ENCODE measurements at places on chromosomes 4 and X. TPM values are rescaled to one million over a fixed set of nuclear protein-coding genes. Genes with fewer than 3 reads are reported as not detected.

DNA sequence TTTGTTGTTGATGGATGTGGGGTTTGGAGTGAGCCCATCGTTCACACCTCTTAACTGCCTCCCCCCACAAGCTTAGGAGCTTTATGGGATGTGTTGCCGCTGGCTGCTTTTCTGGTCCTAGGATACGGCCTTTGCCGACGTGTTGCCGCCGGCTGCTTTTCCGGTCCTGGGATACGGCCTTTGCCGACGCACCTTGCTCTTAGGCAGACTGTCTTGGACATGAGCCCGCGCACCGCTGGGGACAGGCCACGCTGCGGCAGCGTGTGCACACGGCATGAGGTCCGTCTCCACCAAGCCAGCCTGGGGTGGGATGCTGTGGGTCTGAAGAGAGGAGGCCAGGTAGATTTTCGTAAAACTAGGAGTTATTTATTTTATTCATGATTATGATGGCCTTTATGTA lies 14.2 kb downstream of the RGS12 start:
- H3K27ac ChIP-seq = peak overlapping the region; percentile 59
- H3K4me1 ChIP-seq = peaks cover 59% of the 10 kb centered on the region
- DNase-seq = no peak
- H3K4me3 ChIP-seq = peak overlapping the region; percentile 49
- H3K27me3 ChIP-seq = peaks cover 6% of the 10 kb centered on the region

- H3K27ac ChIP-seq = no peak overlapping the region
- DNase-seq = no peak
- H3K36me3 ChIP-seq = no peaks in the 10 kb centered on the region
- H3K4me3 ChIP-seq = no peak overlapping the region
Observed at GRCh38 chr4:85598936-85599335, 124.0 kb downstream of the ARHGAP24 start.

- peaks cover 7% of the 10 kb centered on the region for H3K36me3 ChIP-seq
- peaks cover 7% of the 10 kb centered on the region for H3K4me1 ChIP-seq
- peak overlapping the region; percentile 29 for H3K27ac ChIP-seq
Observed at GRCh38 chr4:869776-870175, 43.8 kb upstream of the CPLX1 start.

DNA sequence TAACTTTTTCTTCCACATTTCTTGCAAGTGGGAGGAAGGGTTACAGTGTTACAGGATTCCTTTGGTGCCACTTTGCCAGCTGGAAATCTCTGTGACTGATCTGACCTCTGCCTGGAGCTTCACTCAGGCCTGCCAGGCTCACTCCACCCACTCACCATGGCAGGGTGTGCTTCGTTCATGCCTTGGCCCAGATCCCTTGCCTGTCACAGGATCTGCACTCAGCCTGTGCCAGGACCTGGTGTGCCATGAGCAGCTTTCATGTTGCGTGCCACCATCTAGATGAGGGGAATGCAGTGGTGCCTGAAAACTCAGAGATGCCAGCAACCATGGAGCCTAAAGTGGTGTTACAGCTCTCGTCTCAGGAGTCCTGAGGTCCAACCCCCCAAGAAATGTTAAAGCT lies 2596.4 kb downstream of the PCDH7 start:
- H3K27me3 ChIP-seq = no peaks in the 10 kb centered on the region
- peaks cover 6% of the 10 kb centered on the region for H3K36me3 ChIP-seq
- H3K27ac ChIP-seq = no peak overlapping the region
- H3K4me1 ChIP-seq = no peaks in the 10 kb centered on the region
- DNase-seq = no peak

DNA sequence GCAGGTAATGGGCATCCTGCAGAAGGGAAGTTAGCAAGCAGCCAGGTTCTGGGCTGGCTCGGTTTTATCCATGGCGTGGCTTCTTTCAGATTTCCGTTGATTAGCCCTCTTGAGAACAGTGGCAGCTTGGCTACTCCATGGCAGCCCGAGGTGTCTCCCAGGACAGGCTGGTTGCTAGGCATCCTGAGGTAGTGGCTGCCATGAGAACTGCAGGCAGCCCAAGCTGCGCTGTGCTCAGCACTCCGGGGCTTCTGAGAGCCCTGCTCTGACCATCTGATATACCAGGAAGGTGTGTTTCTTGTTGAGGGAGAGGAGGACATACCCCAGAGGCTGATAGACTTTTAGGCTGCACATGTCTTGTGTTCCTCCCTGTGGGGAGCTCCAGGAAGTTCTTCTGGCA lies 253.4 kb upstream of the CASK start:
- H3K4me1 ChIP-seq = no peaks in the 10 kb centered on the region
- peaks cover 1% of the 10 kb centered on the region for H3K27me3 ChIP-seq
- H3K4me3 ChIP-seq = no peak overlapping the region
- H3K27ac ChIP-seq = no peak overlapping the region
- peak; percentile 18 for DNase-seq

DNA sequence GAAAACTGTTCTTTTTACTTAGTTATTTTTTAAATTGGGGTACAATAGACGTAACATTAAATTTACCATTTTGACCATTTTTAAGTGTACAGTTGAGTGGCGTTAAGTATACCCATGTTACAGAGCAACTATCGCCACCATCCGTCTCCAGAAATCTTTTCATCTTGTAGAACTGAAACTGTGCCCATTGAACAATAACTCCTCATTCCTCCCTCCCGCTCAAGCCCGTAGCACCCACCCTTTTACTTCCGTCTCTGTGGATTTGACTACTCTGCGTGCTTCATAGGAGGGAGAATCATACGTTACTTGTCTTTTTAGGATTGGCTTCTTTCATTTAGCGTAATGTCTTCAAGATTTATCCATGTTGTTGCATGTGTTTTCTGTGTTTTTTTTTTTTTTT lies 55.3 kb downstream of the TMEM131L start:
- H3K27ac ChIP-seq = peak overlapping the region; percentile 85
- peak overlapping the region; percentile 3 for H3K4me3 ChIP-seq
- H3K27me3 ChIP-seq = peaks cover 10% of the 10 kb centered on the region
- peaks cover 56% of the 10 kb centered on the region for H3K4me1 ChIP-seq
- no peaks in the 10 kb centered on the region for H3K36me3 ChIP-seq

GRCh38 chr4:1488831-1489638 lies 82.8 kb upstream of the NKX1-1 start:
- H3K36me3 ChIP-seq = peaks cover 14% of the 10 kb centered on the region
- no peaks in the 10 kb centered on the region for H3K4me1 ChIP-seq
- no peak overlapping the region for H3K4me3 ChIP-seq
- H3K27me3 ChIP-seq = peaks cover 6% of the 10 kb centered on the region
- DNase-seq = peak; percentile 7

DNA sequence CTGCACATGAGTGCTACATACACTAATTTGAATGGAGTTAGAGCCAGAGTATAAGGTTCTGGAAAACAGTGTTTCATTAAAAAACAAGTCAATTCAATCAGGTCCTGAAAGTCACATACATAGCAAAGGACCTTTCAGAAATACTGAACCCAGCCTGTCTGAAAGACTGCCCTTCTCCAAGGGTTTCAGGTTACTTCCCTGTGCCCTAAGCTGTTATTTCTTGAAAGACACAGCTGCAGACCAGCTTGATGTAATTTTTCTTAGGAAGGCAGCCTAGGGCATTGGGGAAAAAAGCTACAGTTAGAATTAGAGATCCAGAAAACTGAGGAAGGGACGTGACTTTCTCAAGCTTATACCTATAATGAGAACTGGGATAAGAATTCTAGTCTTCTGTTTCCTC lies 155.9 kb upstream of the MAOA start:
- H3K4me3 ChIP-seq = no peak overlapping the region
- peaks cover 5% of the 10 kb centered on the region for H3K4me1 ChIP-seq
- no peak for DNase-seq

DNA sequence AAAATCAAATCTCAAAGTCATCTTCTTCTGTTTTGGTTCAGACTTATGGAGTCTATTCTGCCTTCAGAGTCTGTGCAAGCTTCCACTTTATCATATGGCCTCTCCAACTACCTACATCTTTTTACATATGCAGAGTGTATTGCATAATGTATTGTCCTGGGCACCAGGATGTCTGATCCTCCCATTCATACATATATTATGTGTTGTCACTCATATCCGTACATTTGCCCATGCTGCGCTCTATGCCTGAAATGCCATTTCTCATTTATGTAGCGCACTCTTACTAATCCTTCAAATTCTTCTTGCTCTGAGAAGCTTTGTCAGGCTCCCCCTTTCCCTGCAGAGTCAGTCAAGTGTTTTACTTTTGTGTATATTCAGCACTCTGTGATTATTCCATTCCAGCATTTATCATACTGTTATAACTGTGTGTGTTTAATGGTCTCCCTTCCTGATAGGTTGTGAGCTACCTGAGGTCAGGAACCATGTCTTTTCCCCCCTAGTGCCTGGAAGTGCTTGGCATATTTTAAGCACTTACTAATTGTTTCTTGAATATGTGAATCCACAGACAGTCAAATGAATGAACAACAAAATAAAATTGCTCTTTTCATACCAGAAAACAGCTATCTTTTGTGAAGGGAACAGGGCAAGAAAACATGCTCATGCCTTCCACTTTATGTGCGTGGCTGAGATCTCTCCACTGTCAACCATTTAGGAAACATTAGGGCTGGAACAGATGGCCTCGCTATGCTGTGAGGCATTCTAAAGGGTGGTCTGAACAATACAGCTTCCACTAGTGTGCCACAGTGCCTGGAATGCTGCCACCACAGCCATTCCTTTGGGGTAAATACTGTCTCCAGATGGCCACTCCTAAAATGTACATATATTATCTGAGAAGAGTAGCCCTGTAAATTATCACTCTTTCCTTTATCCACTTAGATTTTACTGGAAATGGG lies 81.8 kb downstream of the GLUD2 start:
- H3K27ac ChIP-seq = no peak overlapping the region
- no peak overlapping the region for H3K4me3 ChIP-seq
- H3K27me3 ChIP-seq = no peaks in the 10 kb centered on the region
- no peaks in the 10 kb centered on the region for H3K4me1 ChIP-seq

- no peak overlapping the region for H3K4me3 ChIP-seq
- peaks cover 5% of the 10 kb centered on the region for H3K27me3 ChIP-seq
- no peaks in the 10 kb centered on the region for H3K4me1 ChIP-seq
- H3K36me3 ChIP-seq = no peaks in the 10 kb centered on the region
- no peak overlapping the region for H3K27ac ChIP-seq
Observed at GRCh38 chrX:114611018-114611619, 27.2 kb downstream of the HTR2C start.

DNA sequence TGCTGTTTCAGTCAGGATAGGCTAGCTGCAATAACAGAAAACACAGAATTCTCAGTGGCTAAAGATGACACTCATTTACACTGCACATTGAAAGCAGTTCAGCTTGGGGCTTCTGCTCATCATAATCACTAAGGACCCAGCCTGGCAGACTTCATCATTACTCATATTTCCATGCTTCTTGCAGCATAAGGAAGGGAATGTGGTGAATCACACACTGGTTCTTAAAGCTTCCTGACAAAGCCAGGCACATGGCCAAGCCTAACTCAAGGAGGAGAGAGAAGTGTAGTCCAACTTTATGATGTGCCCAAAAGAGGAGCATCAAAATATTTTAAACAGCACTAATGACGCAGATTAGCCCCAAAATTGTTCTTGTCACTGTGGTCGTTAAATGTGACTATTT lies 186.5 kb downstream of the BANK1 start:
- H3K4me3 ChIP-seq = no peak overlapping the region
- H3K27ac ChIP-seq = no peak overlapping the region
- H3K27me3 ChIP-seq = no peaks in the 10 kb centered on the region
- H3K4me1 ChIP-seq = no peaks in the 10 kb centered on the region

DNA sequence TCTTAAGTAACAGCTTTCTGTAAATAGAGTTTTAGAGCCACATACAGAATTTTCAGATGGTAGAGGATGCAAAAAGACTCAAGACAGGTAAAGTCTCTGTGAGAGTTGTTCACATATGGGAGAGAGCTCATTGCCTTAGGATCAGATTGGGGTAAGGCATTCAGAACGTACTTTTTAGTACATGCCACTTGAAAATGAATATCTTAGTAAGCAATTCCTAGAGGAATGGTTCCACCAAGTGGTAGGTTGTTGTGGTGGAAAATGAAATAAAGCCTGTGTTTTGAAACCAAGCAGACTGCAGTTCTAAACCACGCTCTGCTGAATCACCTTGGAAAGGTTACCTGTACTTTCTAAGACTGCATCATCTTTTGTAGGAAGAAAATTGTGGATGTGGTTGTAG lies 547.0 kb upstream of the LCORL start:
- H3K4me3 ChIP-seq = no peak overlapping the region
- H3K36me3 ChIP-seq = no peaks in the 10 kb centered on the region
- H3K4me1 ChIP-seq = no peaks in the 10 kb centered on the region
- no peak for DNase-seq
- H3K27ac ChIP-seq = no peak overlapping the region
- H3K27me3 ChIP-seq = peaks cover 2% of the 10 kb centered on the region

- no peaks in the 10 kb centered on the region for H3K27me3 ChIP-seq
- no peaks in the 10 kb centered on the region for H3K4me1 ChIP-seq
- H3K36me3 ChIP-seq = no peaks in the 10 kb centered on the region
- H3K4me3 ChIP-seq = no peak overlapping the region
Observed at GRCh38 chrX:108122748-108123147, 31.2 kb downstream of the ATG4A start.

DNA sequence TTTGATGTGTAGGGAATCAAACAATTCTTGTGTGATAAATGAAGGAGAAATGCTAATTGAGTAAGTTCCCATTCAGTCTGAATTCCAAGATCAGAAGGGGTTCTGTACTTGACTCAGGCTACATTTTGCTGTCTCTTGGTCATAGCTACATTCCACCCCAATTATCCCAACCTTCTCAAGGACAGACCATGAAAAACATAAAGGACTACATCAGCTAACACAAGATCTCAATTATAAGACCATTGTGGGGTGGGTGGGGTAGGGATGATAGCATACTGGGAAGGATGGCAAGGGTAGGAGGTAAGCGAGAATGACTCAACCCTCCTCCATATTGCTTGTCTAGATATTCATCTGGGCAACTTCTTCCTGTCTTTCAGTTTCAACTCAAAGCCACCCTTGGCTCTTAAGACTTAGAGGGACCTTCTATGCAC lies 87.4 kb upstream of the ETNPPL start:
- H3K36me3 ChIP-seq = no peaks in the 10 kb centered on the region
- H3K4me3 ChIP-seq = no peak overlapping the region
- H3K27ac ChIP-seq = no peak overlapping the region
- DNase-seq = no peak
- no peaks in the 10 kb centered on the region for H3K4me1 ChIP-seq

DNA sequence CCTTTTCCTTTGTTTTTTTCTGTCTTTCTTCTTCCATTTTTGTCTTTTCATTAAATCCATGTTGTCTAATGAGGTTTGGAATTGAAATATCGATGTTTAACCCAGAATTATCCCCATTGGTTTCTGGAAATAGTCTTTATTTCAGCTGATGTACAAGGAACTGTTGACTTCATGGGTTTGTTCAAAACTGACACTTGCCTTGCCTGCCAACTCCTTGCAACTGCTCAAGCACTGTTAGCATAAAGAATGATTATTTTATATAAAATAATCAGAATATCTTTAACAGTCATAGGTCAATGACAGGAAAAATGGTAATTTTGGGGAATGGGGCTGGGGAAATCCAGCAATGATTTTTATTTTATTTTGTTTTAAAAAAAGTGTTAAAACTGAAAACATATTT lies 359.6 kb upstream of the LCORL start:
- H3K4me3 ChIP-seq = no peak overlapping the region
- no peak for DNase-seq
- H3K36me3 ChIP-seq = no peaks in the 10 kb centered on the region
- no peaks in the 10 kb centered on the region for H3K4me1 ChIP-seq

- DNase-seq = no peak
- no peaks in the 10 kb centered on the region for H3K27me3 ChIP-seq
- no peak overlapping the region for H3K27ac ChIP-seq
- no peaks in the 10 kb centered on the region for H3K4me1 ChIP-seq
- H3K4me3 ChIP-seq = no peak overlapping the region
- H3K36me3 ChIP-seq = no peaks in the 10 kb centered on the region
Observed at GRCh38 chr4:64407000-64407399, 2.2 kb downstream of the TECRL start.

The DMRTC1B gene
- 1.8 TPM for total RNA-seq

The GRPR gene
- 0.56 TPM for total RNA-seq

The CPZ gene
- total RNA-seq = 0.27 TPM

The SPIN2A gene
- 1.5 TPM for total RNA-seq

The BEND4 gene
- 2.1 TPM for total RNA-seq

The STS gene
- total RNA-seq = 7.2 TPM

The RTL3 gene
- not detected for total RNA-seq

All from glutamatergic neuron (in vitro differentiated cells).